ENCODE measurements at places on chromosomes 12 and 14.

DNA sequence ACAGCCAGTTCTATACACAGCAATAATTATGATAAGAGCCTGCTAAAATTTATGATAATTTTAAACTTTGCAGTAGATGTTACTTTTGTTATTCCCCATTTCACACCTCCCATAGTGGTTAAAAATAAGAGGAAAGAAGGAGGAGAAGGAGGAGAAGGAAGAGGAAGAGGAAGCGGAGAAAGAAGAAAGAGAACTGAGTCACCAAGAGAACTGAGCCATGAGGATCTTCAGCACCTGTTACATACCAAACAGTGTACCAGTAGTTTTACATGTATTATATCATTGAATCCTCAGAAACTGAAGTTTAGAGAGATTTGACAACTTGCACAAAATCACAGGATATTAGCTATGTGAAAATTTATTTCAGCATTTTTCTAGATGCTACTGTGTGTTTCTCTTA, 3.9 kb downstream of the CD163 start:
- no peak for DNase-seq

- DNase-seq, result no peak
Observed at GRCh38 chr12:2967651-2968050, 8.5 kb downstream of the TEAD4 start.

DNA sequence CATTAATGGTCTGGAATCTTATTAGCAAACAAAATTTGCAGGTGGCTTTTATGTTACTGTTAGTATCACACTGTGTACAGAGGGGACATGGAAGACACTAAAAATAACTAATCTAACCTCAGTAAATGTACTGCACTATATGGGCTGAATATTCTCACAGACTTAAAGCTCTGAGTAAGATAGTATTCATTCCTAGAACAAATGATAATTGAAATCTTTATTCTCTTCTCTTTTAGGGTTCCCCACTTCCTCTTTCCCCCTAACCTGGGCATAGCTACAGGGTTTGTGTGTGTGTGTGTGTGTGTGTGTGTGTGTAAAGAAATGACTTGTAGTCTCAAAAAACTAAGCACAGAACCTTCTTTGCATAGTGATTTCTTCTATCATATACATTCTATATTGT, 21.4 kb upstream of the HECTD1 start:
- no peak for DNase-seq

- DNase-seq, result no peak
Observed at GRCh38 chr14:77007183-77007974, 21.1 kb downstream of the IRF2BPL start.

DNA sequence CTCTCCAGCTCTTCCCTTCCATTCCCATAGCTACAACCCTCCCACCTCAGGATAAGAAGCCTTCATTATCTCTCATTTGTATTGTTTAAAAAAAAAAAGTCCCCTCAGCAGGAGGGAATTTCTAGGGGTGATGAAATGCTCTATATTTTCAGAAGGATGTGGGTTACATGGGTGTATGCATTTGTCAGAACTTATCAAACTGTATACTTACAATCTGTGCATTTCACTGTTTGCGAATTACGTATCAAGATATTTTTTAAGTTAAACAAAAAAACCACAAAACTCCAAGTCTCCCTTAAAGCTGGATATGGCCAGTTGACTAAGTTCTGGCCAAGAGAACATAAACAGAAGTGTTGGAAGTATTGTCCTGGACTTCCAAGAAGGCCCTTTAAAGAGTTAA, 2.0 kb upstream of the FKBP11 start:
- DNase-seq, result no peak

GRCh38 chr12:27434673-27435565, 11.6 kb upstream of the SMCO2 start:
- DNase-seq, result no peak

- no peak for DNase-seq
Observed at GRCh38 chr14:64060199-64060545, 207.4 kb downstream of the SYNE2 start.
